ENCODE measurements at places on chromosomes 5 and 9.
A peak's percentile ranks its signal among the peaks of the same experiment; 100 is the strongest.

DNA sequence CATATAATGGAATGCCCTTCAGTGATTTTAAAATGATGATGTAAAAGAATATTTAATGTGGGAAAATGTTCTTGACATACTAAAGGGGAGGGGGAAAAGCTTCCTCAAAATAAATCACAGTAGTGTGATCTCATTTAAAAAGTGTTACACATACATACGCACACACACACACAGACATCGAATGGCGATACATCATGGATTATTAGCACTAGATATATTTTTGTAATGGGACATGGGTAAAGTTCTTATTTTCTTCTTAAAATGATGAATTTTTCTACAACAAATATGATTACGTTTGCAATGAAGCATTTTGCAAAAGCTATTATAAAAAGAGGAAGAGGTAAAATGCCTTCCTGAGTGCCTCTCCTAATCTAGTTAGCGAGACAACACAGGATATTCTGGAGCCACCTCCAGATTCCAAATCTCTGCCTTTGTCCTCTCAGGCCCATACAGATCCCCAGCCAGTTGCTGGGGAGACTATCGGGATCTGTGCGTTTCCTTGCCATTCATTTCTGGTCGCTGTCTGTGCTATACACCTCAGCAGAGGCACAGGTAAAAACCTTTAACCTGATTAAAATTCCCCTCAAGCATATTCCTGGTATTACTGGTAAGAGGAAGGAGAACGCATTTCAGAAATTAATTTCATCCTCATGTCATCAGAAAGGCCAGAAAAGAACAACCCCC lies 69.6 kb downstream of the SLC28A3 start:
- no peak for DNase-seq

DNA sequence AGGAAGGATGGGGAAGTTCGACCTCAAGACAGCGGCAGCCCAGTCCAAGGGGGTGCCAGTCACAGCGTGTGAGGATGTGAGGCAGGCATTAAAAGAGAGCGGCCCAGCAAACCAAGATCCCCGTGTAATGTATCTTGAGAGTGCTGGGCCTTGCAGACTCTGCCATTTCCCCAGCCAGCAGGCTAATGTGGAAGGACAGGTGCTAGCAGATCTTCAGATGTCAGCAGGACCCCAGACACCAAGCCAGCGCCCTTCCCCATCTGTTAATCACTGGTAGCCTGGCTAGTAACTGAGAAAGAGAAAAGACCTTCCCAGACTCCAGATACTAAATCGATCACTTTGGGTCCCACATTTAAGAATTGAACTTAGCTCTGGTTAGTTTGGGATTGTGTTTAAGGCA lies 62.2 kb downstream of the NTRK2 start:
- DNase-seq: no peak

DNA sequence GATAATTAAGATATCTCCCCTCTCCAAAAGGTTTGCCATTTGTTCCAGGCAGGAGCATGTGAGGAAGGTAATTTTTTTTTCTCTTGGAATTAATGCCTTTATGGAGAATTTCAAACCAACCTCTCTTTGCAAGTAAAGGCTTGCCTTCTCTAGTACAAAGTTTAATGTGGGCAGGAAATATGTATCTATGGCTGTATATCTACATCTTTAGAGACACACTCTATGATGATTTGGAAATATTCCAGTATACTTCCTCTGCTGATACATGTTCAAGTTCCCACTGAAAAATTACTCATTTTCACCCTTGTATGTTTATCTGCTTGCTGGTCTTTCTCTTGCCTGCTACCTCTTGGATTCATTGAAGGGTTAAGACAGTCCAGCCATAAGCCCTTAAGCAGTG lies 83.5 kb upstream of the SEMA6A start:
- DNase-seq: no peak

GRCh38 chr5:160507221-160507721 lies 85.6 kb downstream of the PTTG1 start:
- DNase-seq: peak; percentile 50

GRCh38 chr9:7828334-7828733 lies 28.8 kb upstream of the DMAC1 start:
- DNase-seq: no peak

GRCh38 chr5:176776916-176777315 lies 33.4 kb upstream of the UNC5A start:
- no peak for DNase-seq

DNA sequence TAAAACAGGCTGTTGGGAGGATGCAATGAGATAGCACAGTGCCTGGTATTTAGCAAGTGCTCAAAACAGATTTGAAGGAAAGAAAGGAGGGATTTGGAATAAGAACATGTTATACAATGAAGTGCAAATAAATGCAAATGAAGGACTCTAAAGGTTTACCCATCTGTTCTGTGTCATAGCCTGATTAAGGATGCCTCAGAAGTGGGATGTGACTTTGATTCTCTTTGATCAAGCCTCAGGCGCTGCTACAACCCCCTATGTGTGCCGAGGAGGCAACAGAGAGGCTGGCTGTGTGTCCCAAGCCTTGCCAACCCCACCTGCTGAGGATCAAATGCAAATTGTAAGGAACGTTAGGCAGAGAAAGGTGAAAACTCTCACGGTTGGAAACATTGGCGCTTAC lies 27.2 kb downstream of the GGTA1 start:
- no peak for DNase-seq

GRCh38 chr5:61081741-61082140 lies 80.5 kb downstream of the SMIM15 start:
- no peak for DNase-seq

DNA sequence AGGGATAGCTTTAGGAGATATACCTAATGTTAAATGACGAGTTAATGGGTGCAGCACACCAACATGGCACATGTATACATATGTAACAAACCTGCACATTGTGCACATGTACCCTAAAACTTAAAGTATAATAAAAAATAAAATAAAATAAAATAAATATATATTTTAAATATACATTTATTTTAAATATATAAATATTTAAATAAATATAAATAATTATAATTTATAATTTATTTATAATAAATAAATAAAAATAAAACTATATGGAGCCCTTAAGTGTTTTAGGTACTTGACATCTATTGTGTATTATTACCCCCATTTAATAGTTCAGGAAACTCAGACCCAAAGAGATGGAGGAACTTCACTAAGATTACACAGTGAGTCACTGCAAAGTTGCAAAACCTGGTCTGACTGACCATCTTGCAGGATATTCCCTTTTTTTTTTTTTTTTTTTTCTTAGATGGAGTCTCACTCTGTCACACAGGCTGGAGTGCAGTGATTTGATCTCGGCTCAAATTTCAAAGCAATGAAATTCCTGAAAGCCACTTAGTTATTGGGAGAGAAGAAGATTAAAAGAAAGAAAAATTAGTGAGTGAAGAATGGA lies 5.8 kb upstream of the C5orf52 start:
- DNase-seq: peak; percentile 45

DNA sequence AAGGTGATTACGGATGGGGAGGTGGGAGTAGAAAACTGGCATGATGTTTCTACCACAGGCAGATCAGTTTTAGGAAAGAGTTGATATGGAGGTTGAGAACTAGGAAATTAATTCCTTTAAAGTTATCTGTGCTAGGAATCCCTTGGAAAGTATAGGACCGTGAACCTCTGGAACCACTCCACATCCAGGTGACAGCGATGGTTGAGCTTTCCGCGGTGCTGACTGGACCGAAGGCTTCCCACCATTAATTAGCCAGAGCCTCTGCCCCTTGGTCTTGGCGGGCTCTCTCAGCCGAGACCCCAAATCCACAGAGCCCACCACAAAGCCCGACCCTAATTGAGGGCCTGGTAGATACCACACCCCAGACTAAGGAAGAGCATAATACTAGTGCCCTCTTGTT lies 147.3 kb downstream of the MELK start:
- no peak for DNase-seq

- no peak for DNase-seq
Observed at GRCh38 chr5:98268162-98268860, 505.2 kb upstream of the RGMB start.

DNA sequence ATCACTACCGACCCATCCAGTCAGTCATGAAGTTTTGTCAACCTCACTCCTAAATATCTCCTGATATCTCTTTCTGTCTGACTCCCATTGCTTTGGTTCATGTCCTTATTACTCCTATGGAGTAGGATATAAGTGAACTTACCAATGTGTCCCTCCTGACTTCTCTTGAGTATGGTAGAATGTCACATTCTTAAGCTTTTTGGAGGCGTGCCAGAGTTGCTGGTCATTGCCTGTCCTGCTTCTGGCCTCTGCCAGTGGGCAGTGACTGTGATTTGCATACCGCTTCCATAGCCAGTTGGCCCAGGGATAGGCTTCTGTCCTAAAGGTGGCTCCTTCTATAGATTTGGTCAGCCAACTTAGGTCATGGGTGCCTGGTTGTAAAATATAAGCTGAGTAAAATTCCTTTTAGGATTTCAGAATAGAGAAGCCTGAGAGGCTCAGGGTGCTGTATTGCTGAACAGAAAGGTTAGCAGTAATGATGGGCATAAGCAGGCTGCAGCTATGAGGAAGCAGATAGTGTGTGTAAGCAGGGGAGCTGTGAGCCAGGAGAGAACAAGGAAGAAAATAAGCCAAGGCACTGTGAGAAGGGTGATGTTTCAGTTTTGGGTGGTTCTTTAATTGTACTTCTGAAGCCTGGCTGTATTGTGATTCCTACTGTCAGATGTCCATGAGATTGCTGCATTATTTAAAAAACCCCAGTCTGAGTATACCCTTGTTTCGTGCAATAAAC lies 16.1 kb upstream of the MARCHF3 start:
- no peak for DNase-seq

GRCh38 chr5:34026089-34026761 lies 16.8 kb downstream of the C1QTNF3 start:
- DNase-seq: no peak

DNA sequence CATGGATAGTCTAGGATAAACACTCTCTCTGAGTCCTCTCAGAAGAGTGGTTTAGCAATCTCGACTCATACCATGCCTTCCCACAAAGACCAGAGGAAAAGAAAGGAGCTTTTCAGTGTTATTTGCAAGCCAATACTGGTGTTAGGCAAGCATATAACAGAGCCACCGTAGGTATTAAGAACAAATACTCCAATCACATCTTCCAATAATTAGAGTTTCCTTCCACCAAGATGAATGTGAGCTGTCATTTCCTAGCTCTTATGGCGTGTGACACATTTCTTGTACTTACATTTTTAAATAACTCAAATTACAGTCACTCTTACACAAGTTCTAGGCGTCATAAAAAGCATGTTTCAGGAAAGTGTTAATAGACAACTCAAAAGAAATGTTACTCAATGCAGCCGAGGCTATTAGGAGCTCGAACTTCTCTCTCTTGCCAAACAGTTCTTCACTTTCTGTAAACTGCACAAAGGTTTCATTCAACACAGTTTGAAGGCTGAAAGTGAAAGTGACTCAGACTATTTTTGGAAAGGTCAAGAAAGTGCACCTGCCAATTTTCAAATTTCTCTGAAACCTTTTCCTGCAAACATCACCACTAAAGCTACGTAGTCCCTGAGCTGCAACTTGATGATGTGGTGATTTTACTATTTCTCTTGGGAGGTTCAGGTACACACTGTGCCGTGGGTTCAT lies 153.8 kb downstream of the AUH start:
- DNase-seq: no peak

DNA sequence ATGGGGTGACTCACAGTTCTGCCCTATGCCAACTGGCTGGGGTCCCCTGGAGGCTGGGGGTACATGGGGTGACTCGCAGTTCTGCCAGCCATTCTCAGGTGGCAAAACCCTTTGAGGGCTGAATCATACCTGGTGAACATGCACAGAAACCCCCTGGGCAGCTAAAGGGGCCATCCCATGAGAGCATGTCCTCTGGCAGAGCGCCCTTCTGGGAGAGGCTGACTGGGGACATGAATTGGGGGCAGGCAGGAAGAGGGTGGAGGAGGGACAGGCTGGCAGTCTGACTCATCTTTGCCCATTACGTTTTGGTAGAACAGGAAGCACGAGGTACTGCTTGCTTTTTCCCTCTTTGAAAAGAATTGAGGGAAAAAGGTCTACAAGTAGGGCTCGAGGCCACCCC lies 16.7 kb downstream of the TRAF1 start:
- DNase-seq: no peak

DNA sequence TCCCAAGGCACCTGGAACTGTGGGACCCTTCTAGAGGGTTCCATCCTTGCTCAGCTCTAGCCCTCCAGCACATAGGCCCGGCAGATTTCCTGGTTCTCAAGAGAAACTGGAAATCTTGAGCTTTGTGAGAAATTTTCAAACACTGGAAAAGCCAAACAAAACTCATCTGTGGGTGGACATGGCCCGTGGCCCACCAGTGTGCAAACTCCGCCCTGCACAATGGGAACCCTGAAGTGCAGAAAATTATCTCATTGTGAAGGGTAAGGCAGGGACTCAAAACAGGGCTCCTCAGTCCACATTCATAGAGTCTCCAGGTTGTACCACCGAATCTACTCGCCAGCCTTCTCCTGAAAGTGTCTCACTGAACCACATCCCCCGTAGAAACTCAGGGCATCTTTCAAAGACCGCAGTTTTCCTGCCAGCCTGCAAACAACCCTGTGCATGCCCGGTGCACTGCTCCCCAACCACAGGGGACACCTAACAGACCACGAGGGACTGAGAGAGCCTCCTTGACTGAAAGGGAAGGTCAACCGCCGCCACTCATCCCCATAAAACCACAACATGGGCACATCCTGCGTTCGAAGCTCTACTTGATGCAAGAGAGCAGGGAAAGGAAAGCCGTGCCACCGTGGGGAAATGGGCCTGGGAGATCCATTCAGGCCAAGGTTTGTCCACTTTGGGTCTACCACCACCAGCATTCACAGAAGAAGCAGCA lies 18.1 kb downstream of the ADAMTS2 start:
- DNase-seq: no peak

- DNase-seq: no peak
Observed at GRCh38 chr9:136090768-136091581, 4.1 kb downstream of the NACC2 start.

GRCh38 chr9:82183181-82183860 lies 194.7 kb downstream of the SPATA31D1 start:
- no peak for DNase-seq

DNA sequence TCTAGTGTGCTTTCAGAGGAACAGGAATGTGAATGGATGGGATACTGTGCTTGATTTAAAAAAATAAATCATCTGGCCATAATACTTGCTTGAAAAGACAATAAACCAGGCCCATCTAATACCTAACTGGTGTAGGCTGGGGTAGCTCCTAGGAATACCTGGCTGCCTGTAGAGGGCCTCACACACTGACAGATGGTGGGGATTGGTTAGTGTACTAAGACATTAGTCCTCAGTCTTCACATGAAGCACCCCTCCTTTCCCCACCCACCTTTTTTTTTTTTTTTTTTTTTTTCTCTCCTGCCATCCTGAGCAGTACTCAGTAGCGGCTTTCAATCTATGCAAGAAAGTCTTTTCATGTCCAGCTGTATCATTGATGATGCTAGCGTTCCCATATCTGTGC lies 130.5 kb downstream of the ADGRV1 start:
- no peak for DNase-seq

All from non-pigmented ciliary epithelial cell (primary cell).